ENCODE measurements at places on chromosomes 7 and 10.

DNA sequence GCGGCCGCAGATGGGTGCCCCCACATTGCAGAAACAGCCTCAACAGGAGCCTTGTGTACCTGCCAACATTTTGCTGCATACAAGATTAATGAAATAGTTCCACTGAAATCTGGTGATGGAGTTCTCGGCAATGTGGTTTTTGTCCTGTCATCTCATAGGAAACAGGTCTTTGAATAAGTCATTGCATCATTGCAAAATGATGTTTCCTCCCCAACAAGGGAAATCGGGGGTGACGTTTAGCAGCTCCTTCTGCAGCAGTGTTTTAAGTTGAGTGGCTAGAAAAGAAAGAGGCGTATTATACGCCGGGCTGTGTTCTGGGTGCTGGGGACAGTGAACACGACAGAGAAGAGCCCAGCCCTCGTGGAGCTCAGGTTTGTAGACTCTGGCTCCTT, 177.0 kb downstream of the PRKAG2 start:
- peak; percentile 35 for DNase-seq

DNA sequence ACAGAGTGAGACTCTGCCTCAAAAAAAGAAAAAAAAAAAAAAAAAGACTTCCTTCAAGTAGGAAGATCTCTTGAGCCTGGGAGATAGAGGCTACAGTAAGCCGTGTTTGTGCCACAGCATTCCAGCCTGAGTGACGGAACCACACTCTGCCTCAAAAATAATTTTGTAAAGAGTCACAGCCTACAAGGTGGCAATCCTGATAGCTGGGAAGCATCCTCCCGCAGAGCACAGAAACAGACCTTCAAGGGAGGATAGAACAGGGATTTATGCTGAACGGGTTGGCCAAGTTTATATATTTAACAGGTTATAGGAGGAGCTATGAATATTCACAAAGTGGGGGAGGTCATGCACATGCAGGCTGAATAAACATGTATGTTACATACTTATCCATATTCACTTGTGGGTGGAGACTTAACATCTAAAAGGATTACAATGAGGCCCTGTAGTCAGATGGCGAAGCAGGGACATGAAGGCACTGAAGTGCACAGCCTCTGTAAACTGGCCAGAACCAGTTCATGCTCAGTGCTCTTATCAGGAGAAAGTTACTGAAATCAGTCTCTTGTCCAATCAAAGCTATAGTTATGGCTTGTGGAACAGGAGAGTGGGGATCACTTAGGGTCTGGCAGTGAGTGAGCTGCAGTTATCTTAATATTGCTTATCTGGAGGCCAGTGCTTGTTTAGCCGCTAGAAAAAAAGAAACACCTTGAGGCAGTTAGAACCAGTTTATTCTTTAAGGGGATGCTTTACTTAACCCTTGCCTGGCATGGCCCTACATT, 6.8 kb downstream of the LMBR1 start:
- no peak for DNase-seq

GRCh38 chr7:108503112-108504026, 22.6 kb downstream of the PNPLA8 start:
- DNase-seq = peak; percentile 50

- DNase-seq = no peak
Observed at GRCh38 chr7:98562871-98563495, 54.1 kb upstream of the NPTX2 start.

- no peak for DNase-seq
Observed at GRCh38 chr10:13704964-13705363, 118.2 kb downstream of the PRPF18 start.
